ENCODE measurements at places on chromosomes 12 and 14.

DNA sequence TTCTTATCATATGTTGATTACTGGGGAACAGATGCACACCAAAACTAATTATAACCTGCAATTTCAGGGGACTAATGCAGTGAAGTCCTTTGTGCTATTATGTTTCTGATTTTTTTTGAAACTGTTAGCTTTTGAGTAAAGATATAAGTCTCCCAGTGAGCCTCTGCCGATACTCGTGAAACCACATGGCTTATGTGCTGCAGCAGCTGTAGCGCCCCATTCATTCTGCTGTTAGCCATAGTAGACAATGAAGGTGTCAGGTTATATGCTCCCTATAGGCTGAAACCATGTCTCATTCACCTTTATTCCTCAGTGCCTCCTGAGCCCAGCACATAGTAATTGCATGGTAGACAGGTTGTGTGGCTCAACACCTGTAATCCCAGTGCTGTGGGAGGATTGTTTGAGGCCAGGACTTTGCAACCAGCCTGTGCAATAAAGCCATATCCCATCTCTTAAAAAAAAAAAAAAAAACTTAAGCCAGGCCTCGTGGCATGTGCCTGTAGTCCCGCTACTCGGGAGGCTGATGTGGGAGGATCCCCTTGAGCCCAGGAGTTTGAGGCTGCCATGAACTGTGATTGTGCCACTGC lies 25.0 kb downstream of the GOLGA5 start:
- DNase-seq = no peak

GRCh38 chr14:73591690-73592449 lies at the start of gene ACOT4:
TSS of gene ACOT4 (plus strand) at chr14:73591873. CDS start at chr14:73591960, 87 bp downstream.
- no peak for DNase-seq

GRCh38 chr12:61654698-61655097 lies 605.5 kb upstream of the USP15 start:
- DNase-seq = peak; percentile 27

DNA sequence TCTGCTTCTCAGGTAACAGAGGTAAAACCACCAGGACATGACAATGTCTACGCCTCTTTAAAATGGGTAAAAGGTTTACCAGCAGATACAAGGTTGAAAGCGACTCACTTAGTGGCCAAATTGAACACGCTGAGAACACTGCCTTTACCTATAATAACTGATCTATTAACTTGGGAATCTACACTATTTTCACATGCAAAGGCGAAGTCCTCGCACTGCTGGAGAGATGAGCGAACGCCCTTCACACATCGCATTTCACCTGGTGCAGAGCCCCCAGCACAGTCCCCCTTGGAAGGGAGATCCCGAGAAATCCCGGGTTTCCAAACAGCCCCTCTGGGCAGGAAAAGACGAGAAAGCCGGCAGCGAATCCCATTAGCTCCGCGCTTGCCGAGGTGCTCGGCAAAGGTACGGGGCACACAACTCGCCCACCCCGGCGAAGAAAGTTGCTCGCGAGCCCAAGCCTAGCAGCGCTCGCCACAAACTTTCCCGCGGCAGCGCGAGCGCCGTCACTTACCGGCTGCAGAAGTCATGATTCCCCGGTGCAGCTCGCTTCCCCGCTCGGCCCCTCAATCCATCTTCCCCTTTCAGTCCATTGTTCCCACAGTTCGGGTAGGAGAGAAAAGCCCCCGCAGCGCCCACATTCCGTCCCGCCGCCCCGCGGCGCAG lies 423 bp downstream of the FGD6 start:
- DNase-seq = no peak

DNA sequence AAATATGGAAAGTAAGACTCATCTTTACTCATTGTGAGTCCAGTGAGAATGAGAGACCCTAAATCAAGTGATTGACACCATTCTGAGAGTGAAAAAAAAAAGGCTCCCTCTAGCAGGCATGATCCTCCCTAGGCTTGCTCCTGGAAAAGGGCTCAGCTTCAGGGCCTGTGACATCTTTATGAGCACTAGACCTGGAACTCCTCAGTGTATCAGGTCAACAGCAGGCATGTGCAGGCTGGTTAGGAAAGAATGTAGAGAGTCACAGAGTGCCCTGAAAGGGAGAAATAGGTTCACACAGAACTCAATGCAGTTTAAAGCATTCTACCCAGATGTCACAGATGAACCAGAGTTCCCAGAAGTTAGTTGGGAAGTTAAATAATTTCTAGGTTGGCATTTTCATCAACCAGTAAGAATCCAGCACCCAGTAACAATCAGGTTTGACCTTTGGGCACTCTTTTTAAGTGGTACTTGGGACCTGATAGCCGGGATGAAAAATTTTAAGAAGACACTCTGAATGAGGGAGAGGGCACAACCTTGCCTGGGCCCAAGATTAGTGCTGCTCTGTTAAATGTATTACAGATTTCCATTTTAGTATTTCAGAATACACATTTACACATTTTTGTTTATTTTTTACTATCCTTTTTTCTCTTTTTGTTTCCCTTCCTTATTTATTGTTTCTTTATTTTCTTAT lies 828.8 kb downstream of the C12orf50 start:
- DNase-seq = no peak

GRCh38 chr14:99862136-99862535 lies 68.9 kb downstream of the EML1 start:
- DNase-seq = no peak

DNA sequence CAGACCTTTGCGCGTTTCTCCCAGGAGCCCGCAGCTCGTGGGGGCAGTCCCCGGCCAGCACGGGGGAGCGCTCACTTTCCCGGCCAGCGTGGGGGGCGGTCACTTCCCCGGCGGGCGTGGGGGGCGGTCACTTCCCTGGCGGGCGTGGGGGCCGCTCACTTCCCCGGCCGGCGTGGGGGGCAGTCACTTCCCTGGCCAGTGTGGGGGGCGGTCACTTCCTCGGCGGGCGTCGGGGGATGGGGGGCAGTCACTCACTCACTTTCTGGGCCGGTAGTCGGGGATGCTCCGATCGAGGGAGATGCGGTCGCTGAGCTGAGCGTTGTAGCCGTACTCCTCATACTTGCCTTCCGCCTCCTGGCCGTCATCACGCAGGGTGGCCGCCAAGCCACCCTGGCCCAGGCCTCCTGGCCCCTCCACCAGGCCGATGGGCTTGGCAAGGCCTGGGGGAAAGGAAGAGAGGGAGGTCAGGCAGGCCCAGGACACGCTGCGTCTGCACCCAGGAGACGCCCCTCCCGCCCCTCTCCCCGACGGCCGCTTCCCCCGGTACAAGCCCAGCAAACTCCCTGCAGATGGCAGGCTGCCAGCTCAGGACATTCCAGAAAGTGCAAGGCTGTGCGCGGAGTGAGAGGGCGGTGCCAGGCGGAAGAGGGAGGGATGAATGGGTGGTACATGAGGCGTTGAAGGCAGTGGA lies 43.3 kb downstream of the GALNT9 start:
- DNase-seq = peak; percentile 34
